Activated CD8-positive, alpha-beta memory T cell treated with anti-CD3 and anti-CD28 coated beads for 4 hours (primary cell): ENCODE measurements at places on chromosomes 1 and 21.

DNA sequence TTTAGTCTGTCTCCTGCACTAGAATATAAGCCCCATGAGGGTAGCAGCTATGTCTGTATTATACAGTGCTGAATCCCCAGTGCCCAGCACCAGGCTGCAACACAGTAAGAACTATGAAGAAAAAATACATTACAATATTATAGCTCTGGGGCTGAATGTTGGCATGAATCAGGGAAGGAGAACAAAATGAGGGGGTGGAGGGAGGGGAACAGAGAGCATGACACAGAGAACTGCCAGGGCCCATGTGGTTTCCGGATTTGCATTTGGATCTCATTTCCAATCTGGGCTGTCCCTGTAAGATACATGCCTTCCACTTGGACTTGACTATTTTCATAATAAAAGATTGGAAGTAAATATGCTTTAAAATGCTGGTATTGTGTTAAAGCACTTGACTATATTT lies 35.8 kb downstream of the C1orf198 start:
- no peak for DNase-seq

DNA sequence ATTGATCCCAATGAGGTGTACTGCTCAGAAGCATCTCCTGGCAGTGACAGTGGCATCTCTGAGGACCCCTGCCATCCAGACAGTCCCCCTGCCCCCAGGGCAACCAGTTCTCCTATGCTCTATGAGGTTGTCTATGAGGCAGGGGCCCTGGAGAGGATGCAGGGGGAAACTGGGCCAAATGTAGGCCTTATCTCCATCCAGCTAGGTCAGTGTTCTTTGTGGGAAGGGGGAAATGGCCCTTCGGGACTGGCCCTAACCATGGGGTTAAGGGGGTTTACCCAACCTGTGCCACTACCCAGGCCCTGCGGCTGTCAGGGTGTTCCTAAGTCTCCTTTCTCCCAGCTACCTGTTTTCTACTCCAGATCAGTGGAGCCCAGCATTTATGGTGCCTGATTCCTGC lies 1.3 kb downstream of the CREB3L4 start:
- no peak for DNase-seq

DNA sequence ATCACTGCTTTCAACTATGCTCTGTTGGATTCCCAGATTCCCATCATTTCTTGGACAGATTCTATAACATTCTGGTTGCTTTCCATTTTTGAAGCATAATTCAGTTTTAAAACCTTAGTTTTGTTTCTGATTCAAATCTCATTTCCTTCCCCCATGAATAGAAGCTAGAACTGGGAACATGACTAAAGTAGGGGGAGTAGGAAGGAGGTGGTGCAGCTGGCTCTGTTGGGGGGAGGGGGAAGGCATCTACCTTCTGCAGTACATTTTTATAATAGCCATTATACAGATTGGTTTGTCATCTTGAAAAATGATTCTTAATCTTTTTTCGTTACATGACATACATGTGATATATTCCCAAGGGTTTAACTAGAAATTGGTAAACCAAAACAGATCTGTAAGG lies 48.1 kb downstream of the SMG7 start:
- DNase-seq = no peak

DNA sequence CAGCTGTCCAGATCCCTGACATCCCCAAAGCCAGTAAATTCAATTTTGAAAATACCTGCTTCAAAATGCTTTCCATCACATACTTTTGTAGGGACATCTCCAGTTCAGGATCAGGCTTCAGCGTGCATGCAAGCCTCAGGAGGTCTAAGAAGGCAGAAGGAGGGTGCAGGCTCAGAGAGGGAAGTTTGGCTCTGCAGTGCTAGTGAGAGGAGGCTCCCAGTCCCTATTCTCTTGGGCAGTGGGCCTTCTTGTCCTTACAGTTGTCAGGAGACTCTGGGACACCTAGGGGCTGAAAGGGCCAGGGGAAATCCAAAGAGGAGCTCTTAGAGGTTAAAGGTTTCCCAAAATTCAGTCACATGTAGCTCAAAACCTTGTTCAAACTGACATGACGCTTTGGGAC lies 20.1 kb downstream of the ADCY10 start:
- no peak for DNase-seq

GRCh38 chr1:10687251-10687651 lies 109.2 kb downstream of the CASZ1 start:
- no peak for DNase-seq

DNA sequence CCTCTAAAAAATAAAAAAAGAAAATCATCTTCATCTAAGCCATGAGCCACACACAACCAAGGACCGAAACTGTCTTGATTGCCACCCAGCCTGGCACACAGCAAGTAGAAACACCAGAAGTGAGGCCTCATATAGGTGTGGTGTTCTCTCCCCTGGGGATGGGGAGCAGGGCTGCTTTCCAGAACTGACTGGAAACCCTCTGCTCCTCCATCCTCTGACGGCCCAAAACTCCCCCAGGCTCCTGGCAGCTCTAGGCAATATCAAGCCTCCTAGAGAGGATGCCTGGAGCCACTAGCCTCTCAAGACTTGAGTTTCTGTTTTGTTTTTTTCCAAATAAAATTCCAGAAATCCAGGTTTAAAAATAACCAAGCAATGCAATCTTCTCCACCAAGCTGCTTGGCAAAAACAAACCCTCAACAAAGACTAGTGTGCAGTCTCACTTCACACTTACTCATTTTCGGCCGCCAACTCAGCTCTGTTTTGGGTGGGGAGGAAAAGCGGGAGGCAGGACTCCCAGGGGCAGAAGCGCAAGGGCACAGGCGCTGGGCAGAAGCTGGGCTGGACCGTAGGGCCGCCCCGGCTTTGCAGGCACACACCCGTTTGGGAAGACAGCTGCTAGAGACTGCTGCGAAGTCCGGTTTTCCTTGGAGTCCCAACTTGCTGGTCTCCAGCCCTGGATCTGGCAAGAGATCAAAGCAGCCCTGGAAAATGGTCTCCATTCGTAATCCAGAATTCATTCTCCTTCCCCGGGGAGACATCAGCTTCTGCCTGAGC lies 78.2 kb upstream of the CAPZB start:
- no peak for DNase-seq

DNA sequence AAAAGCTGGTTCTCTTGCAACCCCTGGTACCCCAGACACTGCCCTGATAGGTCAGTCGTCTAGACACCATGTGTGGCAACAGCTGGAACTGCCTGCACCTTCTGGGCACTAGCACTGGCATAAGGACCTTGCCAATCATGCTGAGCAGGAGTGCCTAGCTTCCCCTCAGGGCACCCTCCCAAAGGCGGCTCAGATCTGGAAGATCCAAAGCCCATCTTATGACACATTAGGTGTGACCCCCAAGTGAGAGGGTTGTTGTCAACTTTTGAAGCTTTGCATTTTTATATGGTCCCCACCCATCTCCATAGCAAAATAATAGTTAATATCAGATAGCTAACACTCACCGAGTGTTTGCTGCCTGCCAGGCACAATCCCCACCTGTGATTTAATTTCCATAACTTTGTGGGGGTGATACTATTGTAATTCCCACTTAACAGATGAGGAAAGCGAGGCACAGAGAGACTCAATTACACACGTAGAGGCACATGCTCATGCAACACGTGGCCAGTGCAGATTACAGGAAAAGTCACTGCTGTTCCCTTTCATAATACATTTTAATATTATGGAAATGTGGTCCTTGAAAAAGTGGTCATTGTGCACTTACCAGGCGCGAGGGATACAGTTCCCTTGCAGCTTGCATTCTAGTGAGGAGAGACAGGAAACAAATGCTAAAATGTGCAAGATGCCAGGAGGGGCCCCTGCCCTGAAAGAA lies 25.8 kb downstream of the EXOC8 start:
- DNase-seq = no peak

DNA sequence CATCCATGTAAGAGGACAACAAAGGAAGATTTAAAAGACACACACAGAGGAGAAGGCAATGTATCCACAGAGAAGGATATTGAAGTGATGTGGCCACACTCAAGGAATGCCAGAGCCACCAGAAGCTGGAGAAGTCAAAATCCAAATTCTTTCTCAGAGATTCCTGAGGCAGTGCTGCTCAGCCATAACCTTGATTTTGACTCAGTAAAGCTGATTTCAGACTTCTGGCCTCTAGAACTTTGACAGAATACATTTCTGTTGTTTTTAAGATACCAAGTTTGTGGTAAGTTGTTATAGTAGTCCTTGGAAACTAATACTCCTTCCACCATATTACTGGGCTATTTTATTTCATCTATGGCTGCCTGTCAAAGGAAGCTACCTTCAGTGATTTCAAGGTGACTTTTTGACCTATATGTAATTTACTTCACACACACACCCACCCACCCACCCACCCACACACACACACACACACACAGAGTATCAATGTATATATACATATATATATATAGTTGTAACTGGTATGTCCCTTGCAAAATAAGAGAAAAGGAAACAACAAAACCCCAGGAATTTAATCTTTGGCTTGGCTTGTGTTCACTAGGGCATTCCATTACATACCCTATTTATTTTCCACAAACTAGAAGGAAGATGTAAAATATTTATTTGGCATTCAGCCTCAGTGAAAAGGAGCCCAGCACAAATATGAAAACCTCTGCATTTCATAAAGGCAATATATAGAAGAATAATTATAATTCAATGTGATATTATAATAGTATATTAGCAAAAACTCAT lies 142.1 kb upstream of the PTGFR start:
- no peak for DNase-seq
